ENCODE measurements at places on chromosomes 12 and 14. TPM values are rescaled to one million over a fixed set of nuclear protein-coding genes. Genes with fewer than 3 reads are reported as not detected.

The SHMT2 gene
- 36.8 TPM for polyA plus RNA-seq

The PPP1R13B gene
- polyA plus RNA-seq, result 0.99 TPM

DNA sequence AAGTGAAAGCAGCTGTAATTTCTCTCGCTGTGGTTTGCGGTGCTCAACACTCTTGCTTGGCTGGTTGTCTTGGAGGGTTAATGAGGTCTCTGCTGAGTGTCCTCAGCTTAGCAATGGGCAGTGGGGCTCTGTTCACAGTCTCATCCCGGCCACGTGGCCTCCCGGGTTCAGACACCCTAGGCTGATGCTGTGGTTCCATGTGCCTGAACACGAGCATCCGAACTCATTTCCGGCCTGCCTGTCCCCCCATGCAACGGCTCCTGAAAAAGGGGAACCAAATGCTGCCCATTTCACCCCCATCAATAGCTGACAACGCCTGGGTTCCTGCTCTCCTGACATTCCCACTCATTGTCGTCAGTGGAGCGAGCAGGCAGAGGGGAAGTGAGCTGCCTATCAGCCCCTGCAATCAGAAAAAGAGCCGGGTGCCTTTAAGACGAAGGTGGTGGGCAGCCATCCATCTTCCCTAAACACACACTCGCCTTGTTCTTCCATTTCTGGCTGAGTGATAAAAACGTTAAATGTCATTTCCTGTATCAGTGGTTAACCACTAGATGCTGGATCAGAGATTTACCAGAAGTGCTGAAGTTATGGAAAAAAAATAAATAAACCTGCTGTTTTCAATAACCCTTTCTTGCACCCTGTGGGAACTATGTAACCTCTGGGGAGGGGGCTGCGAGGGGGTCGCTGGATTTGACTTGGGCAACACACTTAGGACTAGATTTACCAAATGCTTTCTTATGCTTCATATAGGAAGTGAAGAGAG, 60.3 kb upstream of the BCL2L14 start:
- H3K27me3 ChIP-seq, result no peaks in the 10 kb centered on the region
- DNase-seq, result peak; percentile 95
- no peaks in the 10 kb centered on the region for H3K36me3 ChIP-seq
- H3K27ac ChIP-seq, result peak overlapping the region; percentile 81

DNA sequence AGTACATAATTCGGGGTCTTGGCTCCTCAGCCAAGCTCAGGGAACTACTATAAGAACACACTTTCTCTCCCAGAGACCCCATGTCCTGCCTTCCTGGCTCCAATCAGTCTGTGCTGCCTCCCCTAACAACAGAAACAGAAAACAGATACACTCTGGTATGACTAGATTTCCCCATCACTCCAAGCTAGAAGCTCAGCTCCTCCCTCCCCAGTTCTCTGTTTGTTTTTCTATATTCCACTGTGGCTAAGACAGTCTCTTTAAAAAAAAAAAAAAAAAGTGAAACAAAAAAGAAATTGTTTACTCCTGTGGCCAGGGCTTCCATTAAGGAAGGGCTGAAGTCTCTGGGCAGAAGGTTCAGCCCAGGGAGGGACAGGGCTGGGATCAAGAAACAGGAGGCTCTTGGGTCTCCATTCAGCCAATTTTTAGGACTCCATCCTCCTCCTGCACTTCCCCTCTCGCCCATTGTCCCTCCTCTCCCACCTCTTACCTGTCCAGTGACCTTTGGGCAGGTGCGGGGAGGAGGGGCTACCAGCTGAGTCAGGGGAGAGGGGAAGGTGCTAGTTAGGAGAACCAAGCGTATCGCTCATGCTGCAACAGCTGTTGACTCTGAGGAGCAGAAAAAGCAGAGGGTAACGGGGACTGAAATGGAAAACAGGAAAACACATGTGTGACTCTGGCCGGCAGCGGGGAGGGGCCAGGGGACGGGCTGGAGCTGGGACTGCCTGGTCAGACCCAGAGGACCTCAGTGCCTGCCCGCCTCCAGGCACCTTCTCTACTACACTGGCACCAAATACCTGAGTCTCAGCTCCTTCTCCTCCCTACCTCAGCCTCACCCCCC, 4.1 kb upstream of the SLC7A7 start:
- peak overlapping the region; percentile 82 for H3K27ac ChIP-seq
- peak overlapping the region; percentile 57 for H3K4me3 ChIP-seq
- peaks cover 77% of the 10 kb centered on the region for H3K4me1 ChIP-seq

- no peaks in the 10 kb centered on the region for H3K36me3 ChIP-seq
- no peak overlapping the region for H3K27ac ChIP-seq
Observed at GRCh38 chr12:6312529-6313325, 2.2 kb downstream of the PLEKHG6 start.

DNA sequence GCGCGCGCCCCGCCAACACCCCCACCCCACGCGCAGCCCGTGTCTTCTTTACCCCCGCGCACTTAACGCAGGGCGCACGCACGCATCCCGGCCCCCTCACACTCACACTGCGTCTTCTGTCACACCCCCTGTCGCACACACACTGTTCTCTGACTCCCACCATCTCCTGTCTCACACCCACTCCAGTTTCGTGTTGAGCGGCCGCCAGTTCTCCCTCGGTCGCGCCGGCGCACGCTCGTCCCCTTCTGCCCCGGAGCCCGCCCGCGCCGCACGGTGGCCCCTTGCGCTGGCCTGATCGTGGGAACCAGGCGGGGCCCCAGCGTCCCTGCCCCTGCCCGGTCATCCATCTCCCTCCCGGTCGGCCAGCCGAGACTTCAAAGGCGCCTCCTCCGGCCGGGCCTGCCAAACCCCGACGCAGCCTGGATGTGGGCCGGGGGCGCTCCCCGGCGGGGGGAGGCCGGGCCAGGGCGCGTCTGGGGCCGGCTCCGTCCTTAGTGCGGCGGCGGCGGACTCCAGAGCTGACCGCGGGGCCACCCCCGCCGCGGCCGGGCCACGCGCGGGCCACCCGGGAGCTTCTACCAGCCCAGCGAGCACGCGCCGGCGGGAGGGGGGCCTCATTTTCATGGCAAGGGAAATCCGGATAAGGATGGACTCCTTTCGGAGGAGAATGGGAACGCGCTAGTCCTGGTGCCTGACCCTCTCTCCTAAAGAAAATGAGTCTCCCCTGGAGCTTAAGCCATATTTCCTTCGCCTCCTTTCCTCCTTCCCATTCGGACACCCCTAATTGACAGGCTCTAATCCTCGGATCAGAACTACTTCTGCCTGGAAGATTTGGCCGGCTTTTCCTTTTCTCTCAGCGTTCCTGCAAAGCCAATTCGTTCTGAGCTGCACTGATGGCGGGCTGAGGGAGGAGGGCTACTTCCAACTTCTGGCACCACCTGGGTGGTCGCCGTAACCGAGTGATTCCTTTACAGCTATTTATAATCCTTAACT, 82.0 kb upstream of the HMGA2 start:
- no peaks in the 10 kb centered on the region for H3K36me3 ChIP-seq
- DNase-seq, result no peak
- H3K27me3 ChIP-seq, result peaks cover 36% of the 10 kb centered on the region
- H3K4me3 ChIP-seq, result peak overlapping the region; percentile 44
- H3K27ac ChIP-seq, result no peak overlapping the region

GRCh38 chr12:20505056-20505455, 136.7 kb downstream of the PDE3A start:
- H3K27ac ChIP-seq, result no peak overlapping the region
- H3K27me3 ChIP-seq, result no peaks in the 10 kb centered on the region
- no peaks in the 10 kb centered on the region for H3K36me3 ChIP-seq

All from CD14-positive monocyte (primary cell).